Nucleus accumbens (tissue), 56 donors: ENCODE measurements at places on chromosomes 4 and X.

GRCh38 chr4:136800248-136800647, 732.0 kb downstream of the PCDH18 start:
- no peak for DNase-seq

- DNase-seq, result no peak
These were observed 2.6 kb downstream of the FAAH2 start for GRCh38 chrX:57289089-57289488.

- DNase-seq, result no peak
These were observed 112.0 kb downstream of the SHROOM3 start for GRCh38 chr4:76546759-76547742.

DNA sequence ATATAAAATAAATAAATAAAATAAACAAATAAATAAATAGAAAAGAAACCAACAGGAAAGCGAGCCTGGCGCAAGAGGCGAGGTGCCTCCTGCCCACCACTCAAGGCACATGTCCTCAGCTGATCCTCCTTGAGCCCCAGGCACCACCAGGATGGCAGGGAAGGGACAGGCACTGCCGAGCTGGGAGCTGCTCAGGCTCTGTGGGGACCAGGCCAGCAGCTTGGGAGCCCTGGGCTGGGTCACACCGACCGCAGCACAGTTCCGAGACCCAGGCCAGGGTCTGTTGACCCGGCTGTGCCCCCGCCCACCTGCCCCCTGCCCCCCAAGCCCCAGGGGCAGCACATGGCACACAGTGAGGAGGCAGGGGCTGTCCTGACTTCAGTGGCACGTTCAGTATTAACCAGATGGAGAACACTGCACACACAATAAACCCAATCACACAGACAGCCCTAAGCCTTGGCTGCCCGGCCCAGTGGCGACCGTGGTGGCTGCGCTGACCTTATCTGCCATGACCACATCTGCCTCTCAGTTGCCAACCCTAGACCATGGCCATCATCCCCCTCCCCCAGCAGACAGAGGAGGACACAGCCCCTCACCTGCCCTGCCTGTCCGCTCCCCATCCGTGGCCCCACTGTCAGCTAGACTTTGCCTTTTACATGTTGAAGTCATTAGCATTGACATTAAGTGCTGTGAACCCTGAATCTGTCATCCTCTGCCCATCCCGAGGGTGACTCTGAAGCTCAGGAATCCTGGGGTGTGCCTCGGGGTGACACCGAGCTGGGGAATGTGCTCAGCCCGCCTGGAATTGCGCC, 2.9 kb upstream of the TREX2 start:
- no peak for DNase-seq

GRCh38 chrX:38205039-38205438, 15.6 kb downstream of the SRPX start:
- no peak for DNase-seq

GRCh38 chr4:188955066-188955465, 815.8 kb downstream of the TRIML1 start:
- DNase-seq, result no peak
